SK-N-MC (cell line): ENCODE measurements at places on chromosomes 11 and 22.

- DNase-seq: no peak
Observed at GRCh38 chr11:119362741-119363080, 16.2 kb upstream of the MFRP start.

DNA sequence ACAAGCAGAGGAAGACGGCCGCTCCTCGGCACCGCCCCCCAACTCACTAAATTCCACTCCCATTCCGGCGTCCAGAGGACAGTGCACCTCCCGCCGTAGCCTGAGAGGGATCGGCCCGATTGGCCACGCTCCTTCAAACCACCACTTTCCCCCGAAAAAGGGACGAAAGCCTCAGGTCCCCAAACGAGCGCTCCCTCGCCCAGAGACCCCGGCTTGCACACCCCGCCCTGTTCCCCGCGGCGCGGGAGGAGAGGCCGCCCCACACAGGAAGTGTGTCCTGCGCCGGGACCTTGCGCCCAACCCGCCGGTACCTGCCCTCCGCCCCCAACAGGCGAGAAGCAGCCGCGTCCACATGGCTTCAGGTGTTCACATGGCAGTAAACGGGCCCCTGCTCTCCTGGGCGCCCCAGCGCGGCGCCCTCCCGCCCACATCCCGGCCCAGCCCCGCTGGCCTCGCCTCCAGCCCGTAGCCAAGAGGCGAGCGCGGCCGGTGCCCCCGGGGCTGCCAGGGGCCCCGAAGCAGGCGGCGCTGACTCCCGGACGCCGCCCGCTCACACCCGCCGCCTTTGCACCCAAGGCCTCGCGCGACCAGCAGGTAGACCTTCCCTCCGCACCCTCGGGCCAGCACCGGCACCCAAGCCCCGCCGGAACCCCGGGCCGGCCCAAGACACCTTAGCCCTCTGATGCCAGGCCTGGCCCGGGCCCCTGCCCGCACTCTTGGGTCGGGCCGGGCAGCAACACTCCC is 849 bp downstream of the TCF20 start:
- DNase-seq: no peak

- DNase-seq: no peak
Observed at GRCh38 chr11:34630544-34630943, 9.7 kb downstream of the EHF start.

DNA sequence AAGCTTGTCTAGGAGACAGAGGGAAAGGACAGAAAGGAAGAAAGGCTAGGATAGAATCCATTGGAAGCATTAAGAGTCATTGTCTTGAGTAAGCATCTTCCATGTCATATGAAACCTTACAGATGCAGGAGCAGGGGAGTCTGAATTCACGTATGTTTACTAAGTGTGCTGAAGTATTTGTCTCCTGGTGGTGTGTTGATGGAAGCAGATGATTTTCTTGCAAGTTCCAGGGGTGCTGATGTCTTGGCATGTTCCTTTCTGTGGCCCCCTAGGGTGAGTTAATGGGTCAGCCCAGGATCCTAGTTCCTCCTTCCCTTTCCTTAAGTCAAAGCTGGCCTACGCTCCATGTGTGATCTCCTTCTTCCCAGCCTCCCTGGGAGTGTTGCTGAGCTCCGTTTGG is 110.2 kb downstream of the TEAD1 start:
- DNase-seq: no peak

DNA sequence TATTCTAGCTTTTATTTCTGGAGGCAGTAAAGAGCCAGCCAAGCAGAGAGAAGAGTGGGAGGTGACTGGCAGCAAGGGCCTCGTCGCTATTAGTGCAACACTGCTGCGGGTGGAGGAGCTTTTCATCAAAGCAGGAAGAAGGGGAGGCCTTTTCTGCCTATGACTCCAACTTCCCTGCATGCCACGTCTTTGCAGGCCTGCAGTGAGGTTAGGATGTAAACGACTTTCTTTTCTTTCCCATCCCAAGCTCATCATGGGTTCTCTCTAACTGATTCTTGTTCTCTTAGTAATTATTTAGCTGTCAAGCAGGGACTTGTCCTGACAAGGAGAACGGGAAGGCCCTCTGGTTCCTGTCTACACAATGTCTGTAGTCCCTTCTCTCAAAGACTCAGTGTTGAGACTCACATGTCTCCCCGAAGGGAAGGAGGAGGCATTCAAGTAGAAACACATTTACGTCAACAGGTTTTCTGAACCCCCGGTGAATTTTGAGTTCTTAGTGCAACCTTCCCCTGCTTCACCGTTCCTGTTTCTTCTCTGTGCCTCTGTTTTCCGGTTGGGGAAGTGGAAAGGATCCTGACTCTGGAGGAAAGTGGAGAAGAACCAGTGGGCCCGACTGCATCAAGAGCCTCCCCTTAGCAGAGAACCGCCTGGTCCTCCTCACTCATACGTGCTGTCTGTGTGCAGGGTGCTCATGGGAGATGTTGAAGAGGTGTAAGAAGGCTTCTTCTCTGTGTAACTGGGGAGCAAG is 56.9 kb downstream of the PACS1 start:
- peak; percentile 70 for DNase-seq

DNA sequence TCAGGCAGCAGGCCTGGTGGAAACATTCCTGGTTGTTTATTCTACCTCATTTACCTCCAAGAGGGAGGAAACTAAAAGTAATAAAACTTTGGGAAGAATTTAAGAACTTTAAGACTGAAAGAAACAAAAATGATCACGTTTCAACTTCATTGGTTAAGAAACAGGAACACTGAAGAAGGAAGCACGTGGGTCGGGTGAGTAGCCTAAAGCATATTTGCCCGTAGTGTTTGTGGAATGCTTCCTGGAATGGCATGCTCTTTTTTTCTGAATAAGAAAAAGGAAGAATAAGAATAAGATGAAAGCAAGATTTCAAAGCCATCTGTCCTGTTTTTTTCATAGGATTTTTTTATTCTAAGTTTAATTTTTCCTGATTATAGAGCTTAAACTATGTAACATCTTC is 83.1 kb downstream of the WNT11 start:
- no peak for DNase-seq

DNA sequence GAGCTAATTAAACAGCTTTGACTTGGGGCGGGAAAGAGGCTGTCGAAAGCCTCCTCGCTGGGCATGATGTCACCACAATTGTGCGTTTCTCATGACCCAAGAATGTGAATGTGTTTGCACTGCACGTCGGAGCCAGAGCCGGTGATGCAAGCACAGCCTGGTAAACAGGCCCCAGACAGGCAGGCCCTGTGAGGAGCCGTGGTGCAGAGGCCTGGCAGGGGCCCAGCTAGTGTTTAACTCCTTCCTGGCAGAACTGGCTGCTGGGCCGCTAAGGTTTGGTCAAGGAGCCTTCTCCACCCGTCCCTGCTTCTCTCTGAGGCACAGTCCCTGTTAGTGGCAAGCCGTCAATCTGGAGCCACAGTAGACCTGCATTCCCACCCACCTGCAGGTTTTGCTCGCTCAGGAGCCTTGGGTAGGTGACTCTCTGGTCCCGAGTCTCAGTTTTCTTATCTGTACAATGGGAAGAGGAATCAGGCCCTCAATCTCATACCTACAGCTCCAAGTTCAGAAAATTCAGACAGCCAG is 25.4 kb upstream of the SMTN start:
- DNase-seq: peak; percentile 18

DNA sequence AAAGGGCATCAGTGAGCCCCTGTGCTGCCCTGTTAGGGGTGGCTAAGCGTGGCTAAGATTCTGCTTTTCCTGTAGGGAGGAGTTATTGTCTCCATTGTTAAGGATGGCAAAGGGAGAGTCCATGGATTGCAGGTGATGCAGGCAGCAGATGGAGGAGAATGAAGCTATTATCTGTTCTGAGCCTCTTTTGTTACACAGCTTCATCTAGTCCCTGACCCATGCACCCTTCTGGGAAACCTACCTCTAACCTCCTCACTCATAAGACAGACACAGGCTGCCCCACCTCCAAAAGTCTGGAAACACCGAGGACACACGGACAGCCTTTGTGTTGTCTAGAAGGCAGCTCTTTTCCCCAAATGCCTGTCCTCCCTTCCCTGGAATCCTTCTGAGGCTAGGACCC is 13.7 kb downstream of the SMIM38 start:
- DNase-seq: no peak

GRCh38 chr11:16958833-16959232 is 55.4 kb downstream of the PLEKHA7 start:
- no peak for DNase-seq

DNA sequence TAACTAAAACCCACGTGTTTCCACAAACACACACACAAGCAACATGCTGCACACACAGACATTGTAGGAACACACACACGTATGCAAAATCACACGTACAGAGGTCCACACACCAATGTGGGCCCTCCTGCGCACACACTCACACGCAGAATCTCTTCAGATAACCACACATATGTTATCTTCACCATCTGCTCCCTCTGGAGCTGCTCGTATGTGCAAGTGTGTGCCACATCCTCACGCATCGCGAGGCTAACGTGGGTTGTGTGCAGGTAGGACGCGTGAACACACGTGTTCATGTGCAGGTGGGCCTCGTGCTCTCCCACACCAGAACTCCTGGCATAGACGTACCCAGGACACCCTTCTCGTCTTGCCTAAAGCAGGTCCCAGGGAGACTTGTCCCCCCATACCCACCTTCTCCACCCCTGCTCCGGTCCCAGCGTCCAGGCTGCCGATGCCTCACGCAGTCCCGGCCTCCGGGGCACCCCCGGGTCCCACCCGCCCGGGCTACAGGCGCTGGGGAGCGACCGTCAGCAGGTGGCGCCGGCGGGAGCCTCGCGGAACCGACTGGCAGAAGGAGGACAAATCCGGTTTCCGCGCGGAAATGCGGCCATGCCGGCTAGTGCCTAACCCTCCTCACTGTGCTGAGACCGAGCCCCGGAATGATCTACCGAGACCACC is 10.3 kb upstream of the IGSF9B start:
- no peak for DNase-seq

- DNase-seq: no peak
Observed at GRCh38 chr11:128465946-128466705, 121.2 kb downstream of the ETS1 start.

GRCh38 chr11:75428281-75428724 is 4.7 kb downstream of the KLHL35 start:
- DNase-seq: peak; percentile 48

DNA sequence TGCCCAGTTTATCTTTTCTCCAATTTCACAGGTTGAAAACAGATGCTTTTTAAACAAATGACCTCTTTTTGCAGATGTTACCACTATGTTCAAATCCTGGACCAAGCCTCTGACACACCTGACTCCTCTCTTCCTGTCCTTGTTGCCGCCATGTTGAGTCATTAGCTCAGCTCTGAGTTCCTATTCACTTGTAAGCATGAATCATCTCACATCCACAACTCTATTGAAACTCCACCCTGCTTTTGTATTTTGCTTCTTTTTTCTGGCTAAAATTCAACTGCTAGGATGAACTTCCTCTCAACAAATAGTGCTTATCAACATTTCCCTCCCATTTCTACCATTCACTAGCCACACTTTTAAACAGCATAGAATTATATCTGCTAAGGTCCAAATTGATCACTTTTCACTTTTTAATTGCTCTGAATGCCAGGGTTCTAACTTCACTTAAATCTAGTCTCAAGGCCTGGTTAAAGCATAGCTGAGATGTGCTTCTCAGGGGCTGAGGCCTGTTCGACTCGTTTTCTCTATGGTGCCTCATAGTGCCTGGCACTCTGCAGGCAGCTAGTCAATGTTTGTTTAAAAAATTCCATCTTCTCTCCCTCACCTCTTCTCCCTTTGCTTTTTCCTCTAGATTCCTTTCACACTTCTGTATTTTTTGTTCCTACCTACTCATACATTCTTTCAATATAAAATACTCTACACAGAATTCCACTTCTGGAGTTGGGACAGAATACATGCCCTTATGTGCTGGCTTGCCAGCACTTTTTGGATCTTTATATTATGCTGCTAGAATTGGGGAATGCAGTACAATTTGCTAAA is 3.9 kb downstream of the JOSD1 start:
- no peak for DNase-seq

- DNase-seq: no peak
Observed at GRCh38 chr11:32259641-32260081, 168.8 kb downstream of the RCN1 start.

- DNase-seq: no peak
Observed at GRCh38 chr11:107780136-107780535, 68.3 kb upstream of the SLN start.

GRCh38 chr11:48103621-48104567 is 112.7 kb upstream of the OR4B1 start:
- DNase-seq: no peak

DNA sequence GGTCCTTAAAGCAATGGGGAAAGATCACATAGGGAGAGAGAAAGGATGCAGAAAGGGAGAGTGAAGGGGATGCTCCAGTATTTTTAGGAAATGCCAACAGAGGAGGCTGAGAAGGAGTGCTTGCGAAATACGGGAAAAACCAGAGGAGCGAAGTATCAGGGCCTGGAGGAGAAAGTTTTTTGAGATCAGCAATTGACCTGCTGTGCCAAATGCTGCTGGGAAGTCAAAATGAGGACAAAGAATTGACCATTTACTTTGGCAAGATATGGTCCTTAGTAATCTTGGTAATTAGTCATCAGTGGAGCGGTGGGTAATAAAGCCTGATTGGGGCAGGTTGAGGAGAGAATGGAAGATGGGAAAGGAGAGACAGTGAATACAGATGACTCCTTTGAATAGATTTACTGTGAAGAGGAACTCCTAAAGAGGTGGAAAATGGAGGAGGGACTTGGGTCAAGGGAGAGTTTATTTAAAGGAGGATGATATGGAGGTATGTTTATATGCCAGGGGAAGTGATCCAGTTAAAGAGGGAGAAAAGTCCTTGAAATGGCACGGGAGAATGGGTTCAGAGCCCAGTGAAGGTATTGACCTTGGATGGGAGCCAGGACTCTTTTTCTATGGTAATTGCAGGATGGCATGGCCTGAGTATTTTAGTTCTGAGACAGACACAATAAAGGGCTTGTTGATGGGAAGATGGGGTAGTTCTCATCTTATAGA is 111.5 kb downstream of the PKNOX2 start:
- DNase-seq: no peak

GRCh38 chr11:92843455-92843854 is 126.0 kb upstream of the MTNR1B start:
- no peak for DNase-seq

GRCh38 chr11:33375688-33376311 is 118.6 kb downstream of the HIPK3 start:
- DNase-seq: no peak

DNA sequence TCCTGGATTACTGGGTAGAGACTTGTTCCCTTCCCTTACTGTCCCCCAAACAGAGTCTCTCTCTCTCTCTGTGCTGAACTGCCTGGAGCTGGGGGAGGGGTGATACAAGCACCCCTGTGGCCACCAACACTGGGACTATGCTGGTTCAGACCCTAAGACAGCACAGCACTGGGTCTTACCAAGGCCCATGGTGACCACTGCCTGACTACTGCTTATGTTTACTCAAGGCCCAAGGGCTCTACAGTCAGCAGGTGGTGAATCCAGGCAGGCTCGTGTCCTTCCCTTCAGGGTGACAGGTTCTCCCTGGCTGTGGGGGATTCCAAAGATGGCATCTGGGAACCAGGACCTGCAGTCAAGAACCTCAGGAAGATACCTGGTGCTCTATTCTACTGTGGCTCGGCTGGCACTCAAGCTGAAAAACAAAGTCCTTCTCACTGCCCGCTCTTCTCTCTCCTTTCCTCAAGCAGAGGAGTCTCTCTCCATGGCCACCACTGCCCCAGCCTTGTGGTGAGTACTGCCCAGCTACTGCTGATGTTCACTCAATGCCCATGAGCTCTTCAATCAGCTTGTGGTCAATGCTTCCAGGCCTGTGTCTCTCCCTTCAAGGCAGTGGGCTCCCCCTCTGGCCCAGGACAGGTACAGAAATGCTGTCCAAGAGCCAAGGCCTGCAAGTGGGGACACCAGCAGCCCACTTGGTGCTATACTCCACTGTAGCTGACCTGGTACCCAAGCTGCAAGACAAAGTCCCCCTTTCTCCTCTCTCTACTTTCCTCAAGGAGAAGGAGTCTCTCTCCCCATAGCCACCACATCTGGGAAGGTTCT is 41.8 kb upstream of the SHANK2 start:
- no peak for DNase-seq
